ENCODE measurements at places on chromosomes 1 and 21.

DNA sequence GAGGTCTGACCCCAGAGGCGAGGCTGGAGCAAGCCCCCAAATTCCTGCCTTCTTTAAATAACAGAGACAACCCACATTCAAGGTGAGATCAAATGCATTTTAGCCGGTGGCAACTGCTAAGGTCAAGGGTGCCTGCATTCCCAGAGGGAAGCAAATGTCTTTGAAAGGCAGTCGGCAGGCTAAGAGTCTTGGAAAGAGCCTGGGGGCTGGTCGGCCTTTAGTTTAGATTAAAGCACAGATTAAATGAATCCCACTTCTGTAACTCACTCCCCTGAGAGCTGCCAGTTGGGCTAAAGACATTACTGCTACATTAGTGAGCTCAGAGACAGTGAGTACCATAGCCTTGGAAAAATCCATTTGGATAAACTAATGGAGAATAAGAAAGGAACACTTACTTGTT is 59.2 kb downstream of the HTR6 start:
- DNase-seq, result no peak

DNA sequence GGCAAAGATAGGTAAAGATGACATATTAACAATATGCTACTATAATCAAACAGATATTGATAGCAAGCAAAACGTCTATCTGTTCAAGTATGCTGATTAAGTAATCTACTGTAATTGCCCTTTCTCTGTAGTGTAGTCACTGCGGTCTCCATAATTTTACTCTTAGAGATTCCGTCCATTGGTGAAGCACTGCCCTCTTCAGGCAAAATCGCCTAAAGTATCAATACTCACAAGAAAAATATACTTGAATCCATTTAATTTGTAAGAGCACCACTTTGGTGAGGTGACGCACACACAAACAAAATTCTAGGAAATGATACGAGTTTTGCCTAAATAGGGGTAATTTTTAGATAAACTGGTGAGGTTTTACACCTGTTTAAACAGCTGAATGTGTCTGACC is 434.6 kb upstream of the CHRM3 start:
- DNase-seq, result no peak

- no peak for DNase-seq
These were observed 140.8 kb upstream of the ZNF644 start for GRCh38 chr1:91162613-91163012.

DNA sequence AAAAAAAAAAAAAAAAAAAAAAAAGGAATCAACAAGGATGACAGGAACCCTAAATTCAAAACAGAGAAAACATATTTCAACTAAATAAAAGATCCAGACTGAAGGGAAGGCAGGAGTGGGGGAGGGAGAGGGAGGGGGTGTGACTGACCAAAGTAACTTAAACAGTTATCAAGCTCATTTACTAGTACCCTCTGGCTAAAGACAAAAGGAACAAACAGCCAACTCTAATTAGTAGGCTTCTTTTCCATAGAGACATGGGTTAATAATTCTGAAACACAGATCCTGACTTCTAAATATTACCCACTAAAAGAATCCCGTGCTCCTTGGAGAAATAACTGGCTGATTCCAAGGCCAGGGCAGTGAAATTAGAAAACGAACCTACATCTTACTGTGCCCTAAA is 23.8 kb downstream of the USP48 start:
- no peak for DNase-seq

- DNase-seq, result no peak
These were observed 132.1 kb upstream of the EDN2 start for GRCh38 chr1:41616563-41616962.

- DNase-seq, result no peak
These were observed 303.4 kb upstream of the PRMT6 start for GRCh38 chr1:106753066-106753465.

- DNase-seq, result no peak
These were observed 514 bp downstream of the AGL start for GRCh38 chr1:99850459-99851291.

- no peak for DNase-seq
These were observed 625 bp upstream of the NEGR1 start for GRCh38 chr1:72283022-72283306.

DNA sequence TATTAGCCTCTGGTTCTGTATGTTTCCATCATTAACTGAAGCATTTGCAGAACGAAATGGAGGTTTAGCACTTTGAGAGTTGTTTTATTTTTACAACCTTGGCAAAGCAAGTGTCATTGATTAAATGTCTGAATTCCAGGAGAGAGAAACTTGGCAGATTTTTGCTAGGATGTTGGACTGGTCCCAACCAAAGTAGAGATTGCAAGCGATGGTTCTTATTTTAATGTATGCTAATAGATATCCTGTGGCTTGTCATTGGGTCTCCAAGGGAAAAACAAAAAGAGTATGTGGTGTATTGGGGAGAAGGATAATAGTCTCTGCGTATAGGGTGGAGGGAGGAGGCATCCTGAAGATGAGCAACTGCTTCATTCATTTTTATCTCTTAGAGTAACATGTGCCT is 457.2 kb upstream of the RUNX1 start:
- no peak for DNase-seq

DNA sequence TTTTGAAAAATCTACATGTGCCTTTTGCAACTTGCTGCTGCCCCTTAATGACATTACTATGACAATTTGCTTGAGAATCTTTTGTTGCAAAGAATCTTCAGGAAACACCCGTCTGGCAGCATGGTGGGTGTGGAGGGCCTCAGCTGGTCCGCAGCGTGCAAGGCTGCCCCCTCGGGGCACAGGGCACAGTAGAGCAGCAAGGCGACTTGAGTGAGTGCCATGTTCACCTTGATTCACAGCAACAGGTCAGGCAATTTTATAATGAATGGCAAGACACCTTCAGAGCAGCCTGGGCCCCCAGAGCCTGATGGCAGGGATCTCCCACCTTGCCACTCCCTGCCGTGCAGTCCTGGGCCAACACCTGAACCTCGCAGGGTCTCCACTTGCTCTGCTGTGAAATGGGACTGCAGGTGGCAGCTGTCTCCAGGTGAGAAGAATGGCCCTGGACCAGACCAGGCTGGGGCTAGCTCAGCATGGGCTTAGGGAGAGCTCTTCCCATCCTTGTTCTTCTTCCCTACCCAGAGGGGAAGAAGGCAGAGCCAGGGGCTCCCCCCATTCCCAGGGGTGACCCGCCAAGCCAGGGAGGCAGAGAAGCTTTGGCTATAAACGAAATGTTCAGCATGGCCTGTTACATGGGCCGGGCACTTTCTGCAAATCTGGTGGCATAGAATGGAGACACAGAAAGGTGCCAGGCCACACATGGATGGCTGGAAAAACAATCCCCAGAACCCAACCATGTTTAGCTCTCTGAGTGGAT is 34.5 kb upstream of the ACTRT2 start:
- DNase-seq, result no peak

GRCh38 chr1:117014209-117014608 is 12.6 kb downstream of the CD101 start:
- DNase-seq, result peak; percentile 20

DNA sequence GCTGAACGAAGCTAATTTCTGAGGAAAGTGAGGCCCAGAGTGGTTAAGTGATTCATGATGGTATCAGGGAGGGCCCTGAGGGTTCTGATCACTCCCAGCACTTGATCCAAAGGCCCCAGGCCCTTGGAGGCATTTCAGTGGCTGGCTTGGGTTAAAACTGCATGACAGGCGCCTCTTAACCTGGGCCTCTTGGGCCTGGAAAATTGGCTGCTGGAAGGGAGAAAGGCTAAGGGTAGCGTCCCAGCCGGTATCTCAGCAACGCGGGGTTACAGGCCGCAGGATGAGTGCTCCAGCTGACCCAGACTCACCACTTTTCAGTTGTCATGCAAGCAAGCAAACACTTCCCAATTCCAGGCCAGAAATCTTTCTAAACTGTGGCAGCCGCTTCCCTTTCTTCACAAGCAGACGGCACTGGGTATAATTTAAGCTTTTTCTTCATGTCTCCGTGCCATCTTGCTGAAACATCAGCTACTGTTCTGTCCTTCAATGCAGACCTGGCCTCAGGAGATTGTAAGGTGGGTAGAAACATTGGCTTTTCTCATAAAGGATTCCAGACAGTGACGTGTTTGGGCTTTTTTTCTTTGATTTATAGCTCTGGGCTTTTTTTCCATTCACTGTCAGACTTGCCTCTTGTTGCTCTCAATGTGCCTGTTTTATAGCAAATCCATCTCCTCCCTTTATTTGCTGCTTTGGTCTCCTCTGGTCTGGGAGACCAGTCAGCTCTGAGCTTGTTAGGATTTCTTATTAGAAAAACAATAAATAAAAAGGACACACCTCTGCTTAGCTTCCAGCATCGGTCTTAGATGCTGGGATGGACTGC is 229.1 kb downstream of the KCNJ6 start:
- DNase-seq, result no peak

GRCh38 chr1:180251526-180252305 is 21.7 kb downstream of the LHX4 start:
- no peak for DNase-seq

DNA sequence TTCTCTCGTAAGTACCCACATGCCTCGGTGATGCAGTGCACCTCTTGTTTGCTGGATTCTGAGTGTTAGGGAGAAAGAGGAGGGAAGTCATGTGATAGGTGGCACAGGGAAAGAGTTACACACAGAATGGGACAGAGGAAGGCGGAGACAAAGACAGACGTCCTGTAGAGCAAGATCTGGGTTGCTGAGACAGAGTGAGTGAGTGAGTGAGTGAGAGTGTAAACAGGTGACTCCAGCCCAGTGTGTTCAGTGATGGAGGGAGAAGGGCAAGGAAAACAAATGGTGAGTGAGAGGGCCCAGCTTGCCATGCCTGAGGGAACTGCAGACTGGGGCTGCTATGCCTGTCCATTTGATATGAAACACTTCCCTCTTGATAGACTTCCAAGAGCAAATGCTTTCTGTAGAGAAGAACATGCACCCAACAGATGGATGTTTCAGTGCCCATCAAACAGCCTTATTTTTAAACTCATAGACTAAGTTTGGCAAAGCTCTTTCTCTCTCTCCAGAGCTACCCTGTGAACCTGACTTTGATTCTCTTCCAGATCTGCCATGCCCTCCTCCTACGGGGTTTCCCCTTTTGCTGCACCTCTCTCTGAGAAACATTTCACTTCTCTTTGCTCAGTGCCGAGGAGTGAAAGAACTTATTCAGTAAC is 209.9 kb upstream of the COA6 start:
- no peak for DNase-seq

DNA sequence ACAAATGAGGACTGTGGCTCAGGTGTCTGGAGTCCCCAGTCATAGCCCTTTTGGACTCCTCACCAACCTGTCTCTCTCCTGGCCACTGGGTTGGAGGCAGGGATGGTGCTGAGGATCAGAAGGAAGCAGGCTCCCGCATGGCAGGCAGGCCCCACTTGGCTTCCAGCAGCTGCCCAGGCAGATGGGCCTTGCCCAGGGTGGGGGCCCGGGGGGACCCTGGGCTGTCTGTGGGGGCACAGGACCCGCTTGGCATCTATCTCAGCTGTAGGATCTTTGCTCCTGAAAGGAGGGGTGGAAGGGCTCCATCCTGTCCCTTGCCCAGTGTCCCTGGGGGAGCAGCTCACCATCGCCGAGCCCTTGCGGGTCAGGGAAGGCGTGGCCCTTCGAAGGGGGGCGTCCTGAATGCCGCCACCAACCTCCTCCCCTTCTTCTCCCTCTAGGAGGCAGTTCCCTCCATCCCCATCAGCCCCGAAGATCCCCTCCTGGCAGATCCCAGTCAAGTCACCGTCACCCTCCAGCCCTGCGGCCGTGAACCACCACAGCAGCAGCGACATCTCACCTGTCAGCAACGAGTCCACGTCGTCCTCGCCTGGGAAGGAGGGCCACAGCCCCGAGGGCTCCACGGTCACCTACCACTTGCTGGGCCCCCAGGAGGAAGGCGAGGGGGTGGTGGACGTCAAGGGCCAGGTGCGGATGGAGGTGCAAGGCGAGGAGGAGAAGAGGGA is 154.5 kb downstream of the PEX14 start:
- no peak for DNase-seq

- DNase-seq, result no peak
These were observed 52.6 kb downstream of the ABCA4 start for GRCh38 chr1:94068096-94068998.

GRCh38 chr1:218480137-218480536 is 135.0 kb downstream of the TGFB2 start:
- no peak for DNase-seq

- DNase-seq, result no peak
These were observed 6.2 kb upstream of the FAM76A start for GRCh38 chr1:27719286-27720251.

DNA sequence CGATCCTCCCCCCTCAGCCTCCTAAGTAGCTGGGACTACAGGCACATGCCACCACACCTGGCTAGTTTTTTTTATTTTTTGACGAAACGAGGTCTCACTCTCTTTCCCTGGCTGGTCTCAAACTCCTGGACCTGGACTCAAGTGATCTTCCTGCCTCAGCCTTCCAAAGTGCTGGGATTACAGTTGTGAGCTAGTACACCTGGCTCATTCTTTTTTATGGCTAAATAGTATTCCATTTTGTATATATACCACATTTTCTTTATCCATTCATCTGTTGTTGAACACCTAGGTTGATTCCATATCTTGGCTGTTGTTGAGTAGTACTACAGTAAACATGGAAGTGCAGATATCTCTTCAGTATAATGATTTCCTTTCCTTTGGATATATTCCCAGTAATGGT is 62.3 kb upstream of the RCC1 start:
- no peak for DNase-seq

Measured in stimulated activated CD4-positive, alpha-beta T cell treated with anti-CD3 and anti-CD28 coated beads, Interleukin-4, amount 100 ng/mL, for 4 hours (primary cell).